ENCODE measurements at places on chromosomes 3 and 15. TPM values are rescaled to one million over a fixed set of nuclear protein-coding genes. Genes with fewer than 3 reads are reported as not detected.

CPNE9 gene
- not detected for total RNA-seq

DNA sequence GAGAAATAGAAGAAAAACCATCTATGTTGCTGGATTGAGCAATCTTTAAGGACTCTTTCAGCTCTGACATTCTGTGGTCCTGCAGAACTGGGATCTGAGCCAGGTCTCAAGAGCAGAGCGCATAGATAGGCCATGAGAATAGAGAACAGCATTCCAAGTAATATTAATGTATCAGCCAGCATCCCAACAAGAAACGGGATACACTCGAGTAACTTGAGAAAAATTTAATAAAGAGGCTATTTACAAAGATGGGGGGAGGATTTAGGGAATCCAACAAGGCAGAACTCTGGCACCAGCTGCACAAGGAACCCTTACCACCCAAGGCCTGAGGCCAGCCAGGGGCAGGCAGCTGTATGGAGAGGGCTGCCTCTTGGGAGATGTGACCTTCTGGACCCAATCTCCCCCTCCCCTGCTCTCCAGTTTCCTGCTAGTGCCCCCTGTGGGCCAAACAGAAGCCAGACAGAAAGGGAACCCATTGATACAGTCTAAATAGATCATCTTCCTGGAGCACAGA, 8.2 kb downstream of the TMOD2 start:
- no peak for DNase-seq

ATP13A5 gene
- not detected for total RNA-seq

- DNase-seq: peak; percentile 22
Measured at GRCh38 chr3:45771166-45771775, 25.1 kb downstream of the SLC6A20 start.

DNA sequence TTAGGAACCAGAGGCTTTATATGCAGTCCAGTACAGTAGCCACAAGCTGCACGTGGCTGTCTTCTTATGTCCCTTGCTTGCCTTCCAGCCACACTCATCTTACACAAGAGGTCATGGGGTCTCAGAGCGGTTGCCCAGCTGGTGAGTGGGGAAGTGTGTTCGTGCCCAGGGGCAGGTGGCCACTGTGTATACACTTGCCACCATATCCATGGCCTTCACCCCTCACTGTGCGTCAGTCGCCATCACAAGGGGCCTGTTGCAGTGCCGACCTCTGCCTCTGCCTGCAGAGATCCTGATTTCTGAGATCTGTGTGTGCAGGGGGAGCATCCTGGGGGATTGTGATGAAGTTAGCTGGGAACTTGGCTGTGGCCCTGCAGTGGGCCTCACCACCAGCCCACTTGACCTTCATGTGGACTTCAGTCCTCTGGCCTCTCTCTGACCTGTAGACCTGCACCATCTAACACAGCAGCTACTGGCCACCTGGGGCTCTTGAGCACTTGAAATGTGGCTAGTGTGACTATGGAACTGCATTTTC, 43.1 kb upstream of the SACM1L start:
- no peak for DNase-seq

DNA sequence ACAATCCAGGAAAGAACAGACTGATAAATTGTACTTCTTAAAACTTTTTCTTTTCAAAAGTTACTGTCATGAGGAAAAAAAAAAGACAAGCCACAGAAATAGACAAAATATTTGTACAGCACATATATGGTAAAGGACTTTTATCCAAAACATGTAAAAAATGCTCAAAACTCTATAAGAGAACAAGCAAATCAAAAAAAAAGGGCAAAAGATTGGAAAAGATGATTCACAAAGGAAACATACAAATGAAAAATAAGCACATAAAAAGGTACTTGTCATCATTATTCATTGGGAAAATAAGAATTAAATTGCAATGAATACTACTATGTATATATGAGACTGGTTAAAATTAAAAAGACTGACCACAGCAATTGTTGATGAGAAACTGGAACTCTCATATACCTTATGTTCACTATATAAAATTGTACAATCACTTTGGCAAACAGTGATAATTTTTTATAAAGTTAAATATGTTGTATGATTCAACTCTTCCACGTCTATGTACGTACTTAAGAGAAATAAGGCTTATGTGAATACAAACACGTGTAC, 39.7 kb downstream of the DIPK2A start:
- DNase-seq: no peak

CACNA1D gene
- total RNA-seq: not detected

DNA sequence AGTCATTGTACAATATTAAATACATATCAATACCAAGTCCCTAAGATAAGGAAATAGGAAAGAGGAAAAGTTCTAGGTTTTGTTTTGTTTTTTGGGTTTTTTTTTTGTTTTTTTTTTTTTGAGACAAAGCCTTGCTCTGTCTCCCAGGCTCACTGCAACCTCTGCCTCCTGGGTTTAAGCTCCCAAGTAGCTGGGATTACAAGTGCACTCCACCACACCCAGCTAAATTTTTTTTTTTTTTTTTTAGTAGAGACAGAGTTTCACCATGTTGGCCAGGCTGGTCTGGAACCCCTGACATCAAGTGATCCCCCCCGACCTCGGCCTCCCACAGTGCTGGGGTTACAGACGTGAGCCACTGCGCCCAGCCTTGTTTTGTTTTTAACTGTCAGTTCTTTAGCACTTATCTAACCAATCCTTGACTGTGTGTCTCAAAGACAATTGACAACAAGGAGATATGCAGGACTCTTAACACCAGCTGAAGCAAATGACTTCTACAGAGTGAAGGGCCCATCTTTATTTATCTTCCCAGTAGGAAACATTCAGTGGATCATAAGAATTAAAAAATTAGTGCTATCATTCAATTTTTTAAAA, 100.0 kb upstream of the RAP2B start:
- no peak for DNase-seq

DNA sequence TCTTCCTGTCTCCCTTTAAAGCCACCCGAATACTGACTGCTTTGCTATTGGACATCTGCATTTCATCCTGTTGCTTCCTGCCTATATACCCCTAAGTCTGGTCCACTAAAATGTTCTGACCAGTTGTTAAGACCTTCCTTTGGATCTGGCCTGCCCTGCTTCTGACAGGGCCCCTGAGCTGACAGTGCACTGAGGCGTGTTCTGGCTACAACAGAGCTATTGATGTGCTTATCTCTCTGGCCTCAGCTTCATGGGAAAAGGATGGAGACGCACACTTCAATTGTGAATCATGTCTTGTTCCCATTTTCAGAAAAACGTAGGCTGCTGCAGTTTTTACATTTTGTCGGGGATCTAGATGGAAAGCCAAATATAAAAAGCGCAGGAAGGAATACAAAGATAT, 7.1 kb upstream of the P3H2 start:
- DNase-seq: no peak

EFCAB12 gene
- not detected for total RNA-seq

CRTC3 gene
- total RNA-seq: 16.5 TPM

DNA sequence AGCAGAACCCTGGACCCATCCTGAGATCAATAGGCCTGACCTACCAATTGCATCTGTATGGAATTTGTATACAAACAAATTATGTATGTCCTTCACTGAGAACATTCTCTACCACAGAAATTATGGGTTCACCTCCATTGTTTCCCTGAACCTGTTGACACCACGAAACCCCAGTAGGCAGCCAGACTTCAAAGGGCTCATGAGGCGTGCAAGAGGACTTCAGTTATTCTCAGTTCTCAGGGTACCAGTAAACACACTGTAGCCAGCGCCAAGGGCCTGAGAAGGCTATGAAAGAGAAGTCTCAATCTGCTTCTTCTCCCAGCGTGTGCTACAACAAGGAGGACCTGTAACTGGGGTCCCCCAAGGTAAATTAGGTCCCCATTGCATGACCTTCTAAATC, 254.9 kb upstream of the GOLGA6L4 start:
- no peak for DNase-seq

ATP10A gene
- 18.1 TPM for total RNA-seq

PTPRG gene
- total RNA-seq: 18.5 TPM

DNA sequence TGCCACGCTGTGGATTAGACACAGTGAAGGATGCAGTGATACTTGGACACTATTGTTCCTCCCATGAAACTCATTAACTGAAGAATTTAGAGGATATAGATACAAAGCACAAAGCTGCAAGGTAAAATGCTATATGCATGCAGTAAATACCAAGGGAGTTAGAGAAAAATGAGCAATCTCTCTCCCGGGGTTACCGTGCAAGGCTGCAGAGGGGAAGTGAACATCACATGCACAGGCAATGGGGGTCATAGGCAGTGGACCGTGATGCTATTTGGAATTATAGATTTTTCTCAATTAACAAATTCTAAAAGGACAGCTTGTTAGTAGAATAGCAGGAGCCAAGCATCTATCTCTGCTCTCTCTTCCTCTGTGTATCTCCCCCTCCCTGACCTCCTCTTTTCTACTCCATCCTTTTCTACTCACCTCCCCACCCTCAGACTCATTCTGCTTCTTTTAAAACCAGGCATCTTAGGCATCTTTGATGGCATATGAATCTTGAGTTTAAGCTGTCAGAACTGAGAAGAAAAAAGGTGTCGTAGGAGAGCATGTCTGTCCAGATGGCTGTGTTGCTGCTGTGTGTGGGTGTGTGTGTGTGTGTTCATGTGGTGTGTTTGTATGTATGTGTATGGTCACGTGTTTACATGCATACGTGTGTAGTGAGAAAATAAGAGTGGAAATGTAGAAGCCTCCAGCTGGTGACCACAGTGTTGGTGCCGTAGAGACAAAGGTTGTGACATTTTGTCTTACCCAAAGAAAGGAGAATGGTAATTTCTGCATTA, 339.0 kb downstream of the EPHB1 start:
- no peak for DNase-seq

- DNase-seq: no peak
Measured at GRCh38 chr3:138059261-138059660, 49.3 kb downstream of the CLDN18 start.

ATP8B4 gene
- not detected for total RNA-seq

GRCh38 chr3:4351872-4352271, 48.7 kb downstream of the SETMAR start:
- no peak for DNase-seq
